ENCODE measurements at places on chromosomes 4 and X. TPM values are rescaled to one million over a fixed set of nuclear protein-coding genes. Genes with fewer than 3 reads are reported as not detected.

Gene C4orf50
- total RNA-seq = not detected

GRCh38 chrX:39759526-39760224 is 338.1 kb downstream of the BCOR start:
- DNase-seq = no peak

- no peak for DNase-seq
These were observed 84.2 kb downstream of the CNOT6L start for GRCh38 chr4:77734928-77735327.

Gene CCKAR
- total RNA-seq = not detected

- no peak for DNase-seq
These were observed 882 bp upstream of the STIM2 start for GRCh38 chr4:26859762-26860156.

DNA sequence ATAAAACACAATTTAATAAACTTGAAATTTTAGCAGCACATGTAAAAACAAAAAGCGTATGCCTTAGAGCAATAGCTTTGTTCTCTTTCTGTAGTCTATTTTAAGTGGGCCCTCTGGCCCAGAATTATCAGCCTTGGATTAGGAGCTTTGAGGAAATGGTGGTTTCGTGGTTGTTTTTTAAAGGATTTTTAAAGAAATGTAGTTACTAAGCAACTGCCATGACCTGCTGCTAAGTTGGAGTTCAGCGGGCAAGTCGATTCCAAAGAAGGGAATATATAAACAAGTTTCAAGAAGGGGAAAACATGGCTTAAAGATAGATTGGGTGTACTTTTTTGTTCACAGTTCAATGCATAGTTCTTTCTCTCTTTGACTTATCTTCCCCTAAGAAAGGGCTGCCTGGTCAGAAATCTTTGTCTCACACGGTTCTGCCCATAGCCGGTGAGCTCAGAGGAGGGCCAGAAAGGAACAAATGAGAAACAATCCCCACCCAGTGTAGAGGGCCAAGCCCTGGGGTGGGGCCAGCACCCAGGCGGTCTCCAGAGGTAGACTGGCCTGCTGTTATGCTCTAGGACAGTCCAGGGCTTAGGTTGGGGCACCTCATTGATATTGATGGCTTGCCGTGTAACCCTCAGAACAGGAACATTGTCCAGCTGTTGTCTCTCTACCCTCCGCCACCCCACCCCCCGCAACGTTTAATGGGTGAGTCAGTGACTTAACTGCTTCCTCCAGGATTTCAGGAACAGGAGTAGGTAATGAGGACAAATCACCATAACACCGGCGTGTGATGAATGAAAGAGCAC is 32.5 kb downstream of the DLG3 start:
- peak; percentile 18 for DNase-seq

DNA sequence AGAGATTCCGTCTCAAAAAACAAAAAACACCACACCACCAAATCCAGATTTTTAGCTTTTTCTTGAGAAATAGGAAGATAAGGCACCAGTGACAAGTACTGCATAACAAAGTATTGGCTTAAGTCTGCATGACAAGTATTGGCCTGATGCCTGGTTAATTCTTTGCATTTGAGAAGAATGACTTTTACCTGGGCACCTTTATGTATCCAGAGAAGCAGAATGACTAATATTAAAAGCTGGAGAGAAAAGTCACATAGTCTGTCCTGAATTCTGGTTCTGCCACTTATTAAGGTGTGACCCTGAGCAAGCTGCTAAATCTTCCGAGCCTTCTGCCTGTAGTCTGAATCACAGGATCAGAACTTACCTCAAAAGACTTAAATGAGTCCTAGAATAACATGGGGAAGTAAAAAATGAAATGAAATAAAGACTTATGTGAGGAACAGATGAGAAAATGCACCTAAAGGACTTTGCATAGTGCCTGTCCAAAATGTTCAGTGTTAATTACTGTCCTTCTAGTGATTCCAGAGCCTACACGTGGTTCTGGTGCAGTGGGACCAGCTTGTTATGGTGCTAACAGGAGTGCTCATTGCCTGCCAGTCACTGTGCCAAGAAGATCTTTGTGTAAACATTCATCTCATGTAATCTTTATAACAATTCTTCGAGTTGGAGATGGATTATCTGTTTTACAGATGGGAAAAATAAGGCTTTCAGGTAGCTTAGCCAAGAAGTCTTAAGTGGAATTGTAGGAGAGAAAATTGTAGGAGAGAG is 31.6 kb downstream of the UGDH start:
- DNase-seq = no peak

Gene COX7B2
- not detected for total RNA-seq

GRCh38 chr4:120053911-120054310 is 12.7 kb downstream of the MAD2L1 start:
- no peak for DNase-seq

Gene USP11
- total RNA-seq = 23.6 TPM

GRCh38 chr4:37659696-37660095 is 26.5 kb downstream of the RELL1 start:
- no peak for DNase-seq

GRCh38 chrX:41334363-41335197 is 618 bp downstream of the DDX3X start:
- no peak for DNase-seq

Gene PLP2
- total RNA-seq = 50.9 TPM

All from glomerular endothelial cell (primary cell).